ENCODE measurements at places on chromosomes 16 and 17.

GRCh38 chr16:4319454-4320421 lies 3.9 kb downstream of the GLIS2 start:
- peak; percentile 26 for DNase-seq

DNA sequence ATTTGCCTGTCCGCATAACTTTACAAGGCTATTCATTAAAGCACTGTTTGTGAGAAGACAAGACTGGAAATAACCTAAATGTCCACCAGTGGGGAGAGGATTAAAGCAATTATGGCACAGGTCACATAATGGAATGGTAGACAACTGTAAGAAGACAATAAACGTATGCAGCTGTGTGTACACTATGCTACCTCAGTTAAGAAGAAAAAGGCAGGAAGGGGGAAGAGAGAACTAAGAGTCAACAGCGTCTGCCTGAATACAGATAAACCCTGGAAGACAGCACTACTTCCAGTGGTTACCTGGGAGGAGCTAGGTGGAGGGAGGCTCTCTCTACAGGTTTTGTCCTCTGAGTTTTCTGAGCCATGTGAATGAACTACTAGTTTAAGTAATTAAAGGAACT lies 15.3 kb downstream of the CREBBP start:
- no peak for DNase-seq

DNA sequence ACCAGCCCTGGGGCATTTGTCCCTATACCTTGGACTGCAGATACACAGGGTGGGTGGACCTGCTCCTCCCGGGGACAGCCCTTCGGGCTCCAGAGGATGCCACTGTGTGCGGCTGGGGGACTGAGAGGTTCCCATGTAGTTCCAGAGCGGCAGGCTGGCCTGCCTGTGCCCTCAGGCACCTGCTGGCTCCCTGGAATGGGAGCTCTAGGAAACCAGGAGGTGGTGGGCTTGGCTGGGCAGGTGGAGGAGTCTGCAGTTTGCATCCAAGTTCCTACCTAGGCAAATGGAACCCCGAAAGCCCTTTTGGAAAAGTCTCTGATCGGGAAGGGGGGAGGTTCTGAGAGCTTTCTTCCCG lies 982 bp downstream of the DBNDD1 start:
- DNase-seq, result no peak

- DNase-seq, result no peak
Measured at GRCh38 chr16:84839956-84840355, 20.2 kb downstream of the CRISPLD2 start.

DNA sequence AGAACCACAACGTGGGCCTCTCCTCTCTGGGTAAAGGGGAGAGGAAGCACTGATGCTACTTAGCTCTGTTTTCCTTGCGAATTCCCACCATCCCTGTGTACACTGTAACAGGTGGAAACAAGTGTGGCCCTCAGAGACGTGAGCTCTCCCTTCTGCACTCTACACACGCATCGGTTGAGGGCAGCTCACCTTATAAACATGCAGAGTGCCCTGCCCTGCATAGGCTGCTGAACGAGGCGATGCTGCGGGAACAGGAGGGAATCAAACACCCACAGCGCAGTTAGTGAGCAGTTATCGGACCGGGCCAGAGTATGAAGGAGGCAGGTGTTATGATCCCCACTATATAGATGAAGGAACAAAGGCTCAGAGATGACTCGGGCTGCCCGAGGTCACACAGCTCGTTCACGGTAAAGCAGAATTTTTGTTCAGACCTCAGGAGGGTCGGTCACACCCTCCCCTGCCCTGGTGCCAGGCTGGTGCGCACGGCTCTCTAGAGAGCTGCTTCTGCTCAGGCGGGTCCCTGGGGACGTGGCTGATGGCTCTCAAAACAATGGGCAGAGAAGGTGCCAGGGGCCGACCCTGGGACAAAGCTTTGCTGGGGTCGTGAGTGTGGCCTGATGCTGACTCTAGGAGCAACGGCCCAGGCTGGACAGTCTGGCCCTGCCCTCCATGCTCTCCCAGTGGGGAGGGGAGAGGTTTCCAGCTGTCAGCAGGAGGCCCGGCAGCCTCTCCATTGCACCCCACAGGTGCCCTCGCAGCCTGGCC lies 68.5 kb downstream of the RPH3AL start:
- no peak for DNase-seq

Measured in stimulated activated CD8-positive, alpha-beta memory T cell treated with anti-CD3 and anti-CD28 coated beads, Interleukin-7, amount 100 ng/mL, for 24 hours (primary cell).